Daoy (cell line): ENCODE measurements at places on chromosomes 2 and 18. TPM values are rescaled to one million over a fixed set of nuclear protein-coding genes. Genes with fewer than 3 reads are reported as not detected.

TGFA gene
- 5.8 and 6.6 TPM in 2 replicates for total RNA-seq

ASB1 gene
- 33.7 and 86.3 TPM in 2 replicates for total RNA-seq

DNA sequence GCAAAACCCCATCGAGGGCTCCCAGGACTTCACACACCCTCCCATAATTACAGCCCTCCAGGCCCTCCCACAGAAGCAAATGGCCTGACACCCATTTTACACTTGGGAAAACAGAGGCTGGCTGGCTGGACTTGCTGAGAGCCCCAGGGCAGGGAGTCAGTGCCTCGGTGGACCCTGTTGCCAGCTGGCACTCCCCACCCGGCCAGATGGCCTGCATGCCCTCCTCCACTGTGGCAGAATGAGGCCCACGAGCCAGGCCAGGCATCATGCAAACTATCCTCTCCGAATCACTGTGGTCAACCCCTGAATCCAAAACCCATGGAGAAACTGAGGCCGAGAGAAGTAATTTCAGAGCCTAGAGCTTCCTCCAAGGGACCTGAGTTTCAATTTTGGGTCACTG, 129.7 kb downstream of the SMAD2 start:
- DNase-seq: no peak

GRCh38 chr18:24306201-24306600, 91.4 kb downstream of the OSBPL1A start:
- no peak for DNase-seq

DNA sequence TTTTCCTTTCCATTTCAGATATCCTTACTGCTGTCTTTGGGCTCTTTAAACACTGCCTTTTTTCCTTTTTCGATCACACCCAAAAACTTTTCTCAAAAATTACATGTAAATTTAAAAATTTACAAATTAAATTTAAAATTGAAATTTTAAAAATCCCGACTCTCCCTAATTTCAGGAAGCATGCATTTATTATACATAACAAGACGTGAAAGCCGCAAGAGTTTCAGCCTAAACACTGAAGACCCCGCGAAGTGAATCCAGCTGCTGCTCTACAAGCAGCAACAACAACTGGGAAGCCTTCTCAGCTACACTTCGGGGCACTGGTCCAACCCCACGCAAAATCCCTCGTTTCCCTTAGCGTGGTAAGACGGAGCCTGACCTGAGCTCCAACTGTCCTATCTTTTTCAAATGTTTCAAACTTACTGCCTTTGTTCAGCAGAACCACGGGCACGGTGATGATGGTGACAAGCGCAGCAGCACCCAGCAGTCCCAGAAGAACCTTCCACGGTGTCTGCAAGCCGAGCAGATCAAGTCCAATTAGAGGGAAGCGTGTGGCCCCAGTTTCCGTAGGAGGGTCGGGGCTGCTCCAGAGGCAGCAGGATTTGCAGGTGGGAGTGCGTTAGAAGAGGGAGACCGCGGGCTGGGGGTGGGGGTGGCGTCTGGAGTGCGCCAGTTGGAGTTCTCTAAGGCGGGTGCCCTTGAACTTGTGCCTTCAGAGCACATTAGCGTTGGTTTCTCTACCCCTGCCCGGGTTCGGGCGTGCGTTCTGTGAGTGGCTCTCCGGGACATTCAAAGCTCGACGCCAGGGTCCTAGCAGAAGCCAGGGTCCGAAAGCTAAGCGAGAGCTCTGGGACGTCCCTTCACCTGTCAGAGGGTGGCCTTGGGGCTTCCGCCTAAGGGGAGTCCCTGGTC, 783 bp downstream of the DPP4 start:
- no peak for DNase-seq
